Dorsolateral prefrontal cortex (tissue), 122 donors: ENCODE measurements at places on chromosomes 3 and 15.

DNA sequence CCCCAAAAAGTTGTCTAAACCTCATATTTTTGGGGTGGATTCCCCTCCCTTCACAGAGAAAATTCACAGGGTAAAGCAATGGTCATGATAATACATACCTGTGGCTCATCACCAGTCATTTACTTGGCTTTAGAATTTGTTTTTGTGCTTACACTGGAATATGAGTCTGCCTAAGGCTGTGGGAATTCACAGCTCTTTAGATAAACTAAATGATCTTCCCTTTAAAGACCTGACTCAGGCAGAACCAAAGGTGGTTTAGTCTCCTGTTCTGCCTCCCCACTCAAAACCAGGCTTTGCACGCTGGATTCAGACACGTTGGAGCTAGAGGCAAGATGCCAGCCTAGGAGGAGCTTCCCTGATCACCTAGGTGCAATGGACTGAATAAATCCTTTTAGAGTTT lies 40.3 kb upstream of the BNC1 start:
- no peak for DNase-seq

DNA sequence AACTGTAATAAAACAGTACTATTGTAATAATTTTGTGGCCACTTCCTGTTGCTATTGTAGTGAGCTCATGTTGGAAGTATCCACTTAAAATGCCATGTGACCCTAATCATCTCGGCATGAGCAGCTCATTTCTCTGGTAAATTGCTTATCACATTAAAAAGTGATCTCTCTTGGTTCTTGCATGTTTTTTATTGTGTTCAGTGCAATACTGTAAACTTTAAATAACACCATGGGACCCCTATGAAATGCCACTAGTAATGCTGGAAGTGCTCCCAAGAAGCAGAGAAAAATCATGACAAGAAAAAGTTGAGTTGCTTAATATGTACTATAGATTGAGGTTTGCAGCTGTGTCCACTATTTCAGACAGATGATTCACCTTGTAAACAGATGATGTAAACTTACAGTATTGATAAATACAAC lies 45.6 kb downstream of the NMD3 start:
- no peak for DNase-seq

- peak; percentile 82 for DNase-seq
These were observed 56.9 kb downstream of the CYP19A1 start for GRCh38 chr15:51281368-51281967.

DNA sequence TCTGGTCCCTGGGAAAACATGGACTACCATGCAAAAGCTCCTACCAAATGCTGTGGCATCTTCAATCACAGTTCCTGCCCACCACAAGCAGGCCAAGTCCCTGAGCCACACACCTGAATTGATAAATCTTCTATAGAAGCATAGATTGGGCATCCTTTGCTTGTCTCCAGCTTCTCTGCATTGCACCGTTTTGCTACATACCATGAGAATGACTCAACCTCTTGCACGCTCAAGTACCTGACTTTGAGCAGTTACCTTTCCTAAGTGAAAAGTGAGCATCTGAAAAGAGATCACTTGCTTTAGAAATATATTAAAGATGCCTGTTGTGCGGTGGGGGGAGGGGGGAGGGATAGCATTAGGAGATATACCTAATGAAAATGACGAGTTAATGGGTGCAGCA lies 31.3 kb downstream of the GATM start:
- DNase-seq = no peak

- no peak for DNase-seq
These were observed 406.1 kb downstream of the TBC1D5 start for GRCh38 chr3:17336291-17336690.

GRCh38 chr3:184491867-184492615 lies 69.5 kb upstream of the EPHB3 start:
- no peak for DNase-seq

DNA sequence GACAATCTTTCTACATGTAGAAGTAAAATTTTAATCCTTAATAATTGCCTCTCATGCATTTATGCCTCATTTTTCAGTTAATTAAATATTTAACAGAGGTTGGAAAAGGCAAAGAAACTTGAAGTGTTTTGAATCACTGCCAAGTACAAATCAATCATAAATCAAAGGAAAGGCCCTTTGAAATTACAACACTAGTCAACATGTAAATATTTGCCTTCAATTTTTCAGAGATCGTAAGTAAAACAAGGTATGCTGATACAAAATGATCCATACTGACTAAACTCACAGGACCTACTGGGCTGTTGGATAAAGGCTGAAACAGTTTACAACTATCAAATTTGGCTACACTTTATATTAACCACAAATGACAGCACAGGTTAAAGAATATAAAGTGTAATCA lies 33.9 kb downstream of the ZBBX start:
- no peak for DNase-seq

DNA sequence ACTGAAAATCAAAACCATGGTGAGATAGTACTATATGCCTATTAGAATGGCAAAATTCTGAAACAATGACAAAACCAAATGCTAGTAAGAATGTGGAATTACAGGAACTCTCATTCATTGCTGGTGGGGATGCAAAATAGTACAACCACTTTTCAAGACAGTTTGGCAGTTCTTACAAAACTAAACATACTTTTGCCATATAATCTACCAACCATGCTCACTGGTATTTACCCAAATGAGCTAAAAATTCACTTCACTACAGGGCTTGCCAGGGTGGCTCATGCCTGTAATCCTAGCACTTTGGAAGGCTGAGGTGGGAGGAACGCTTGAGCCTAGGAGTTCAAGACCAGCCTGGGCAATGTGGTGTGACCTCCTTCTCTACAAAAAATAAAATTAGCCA lies 40.0 kb downstream of the MYO9A start:
- DNase-seq = no peak

DNA sequence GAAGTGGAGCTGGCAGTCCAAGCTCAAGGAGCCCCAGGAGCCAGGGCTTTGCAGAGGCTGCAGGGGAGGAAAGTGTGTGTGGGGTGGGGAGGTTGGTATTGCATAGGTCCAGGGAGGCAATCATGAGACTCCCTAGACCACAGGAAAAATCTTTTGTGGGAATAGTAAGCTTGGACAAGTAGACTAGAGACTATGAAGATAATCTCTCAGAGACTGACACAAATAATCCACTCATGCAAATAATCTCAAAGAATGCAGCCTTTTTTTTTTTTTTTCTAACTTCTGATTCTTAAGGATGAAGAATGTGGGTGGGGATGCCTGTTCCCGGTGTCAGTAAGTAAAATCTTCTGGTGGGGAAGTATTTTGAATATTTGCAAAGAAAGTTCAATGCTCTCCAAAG lies 113.7 kb downstream of the GREM1 start:
- DNase-seq = no peak

DNA sequence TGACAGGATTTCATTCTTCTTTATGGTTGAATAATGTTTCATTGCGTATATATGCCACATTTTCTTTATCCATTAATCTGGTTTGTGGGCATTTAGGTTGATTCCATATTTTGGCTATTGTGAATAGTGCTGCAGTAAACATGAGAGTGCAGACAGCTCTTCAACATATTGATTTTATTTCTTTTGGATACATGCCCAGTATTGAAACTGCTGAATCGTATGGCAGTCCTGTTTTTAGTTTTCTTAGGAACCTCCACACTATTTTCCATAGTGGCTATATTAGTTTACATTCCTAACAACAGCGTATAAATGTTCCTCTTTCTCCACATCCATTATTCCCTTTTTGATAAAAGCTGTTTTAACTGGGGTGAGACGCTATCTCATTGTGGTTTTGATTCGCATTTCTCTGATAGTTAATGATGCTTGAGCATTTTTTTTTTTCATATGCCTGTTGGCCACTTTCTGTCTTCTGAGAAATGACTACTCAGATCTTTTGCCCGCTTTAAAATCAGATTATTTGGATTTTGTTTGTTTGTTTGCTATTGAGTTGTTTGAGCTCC lies 21.7 kb downstream of the AQP9 start:
- no peak for DNase-seq

- DNase-seq = no peak
These were observed 209.9 kb downstream of the ITPR1 start for GRCh38 chr3:4703054-4703480.

GRCh38 chr3:168048414-168049330 lies 47.1 kb downstream of the GOLIM4 start:
- no peak for DNase-seq

GRCh38 chr15:47551546-47551945 lies 165.8 kb upstream of the SEMA6D start:
- DNase-seq = no peak

DNA sequence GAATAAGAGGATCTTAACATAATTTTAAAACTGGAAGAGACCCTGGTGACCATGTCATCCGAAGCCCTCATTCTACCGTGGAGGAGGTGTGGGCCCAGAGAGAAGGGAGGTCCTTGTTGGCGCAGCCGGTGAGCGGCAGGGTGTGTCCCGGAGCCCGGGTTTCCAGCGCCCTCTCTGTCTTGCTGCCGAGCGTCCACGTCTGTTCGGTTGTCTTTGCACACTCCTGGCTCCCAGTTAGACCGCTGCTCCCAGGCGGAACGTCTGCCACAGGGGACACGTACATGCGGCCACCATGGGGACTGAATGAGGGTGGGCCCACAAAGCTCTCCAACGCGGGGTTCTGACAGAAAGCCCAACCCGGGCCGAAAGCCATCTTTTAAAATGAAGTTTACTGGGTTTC lies 6.6 kb upstream of the MUC4 start:
- DNase-seq = no peak

DNA sequence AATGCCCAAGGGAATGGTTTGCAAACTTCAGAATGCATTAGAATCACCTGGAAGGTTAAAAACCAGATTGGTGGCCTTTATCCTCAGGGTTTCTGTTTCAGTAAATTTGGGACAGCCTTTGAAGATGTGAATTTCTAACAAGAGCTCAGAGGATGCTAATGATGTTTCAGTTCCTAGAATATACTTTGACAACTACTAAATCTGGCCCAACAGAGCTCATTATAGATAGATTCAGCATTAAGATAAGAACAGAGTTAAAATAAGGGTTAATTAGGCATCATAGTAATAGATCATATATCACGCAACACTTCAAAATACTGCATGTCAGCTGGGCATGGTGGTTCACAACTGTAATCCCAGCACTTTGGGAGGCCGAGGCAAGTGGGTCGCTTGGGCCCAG lies 9.3 kb upstream of the KPNA4 start:
- no peak for DNase-seq

DNA sequence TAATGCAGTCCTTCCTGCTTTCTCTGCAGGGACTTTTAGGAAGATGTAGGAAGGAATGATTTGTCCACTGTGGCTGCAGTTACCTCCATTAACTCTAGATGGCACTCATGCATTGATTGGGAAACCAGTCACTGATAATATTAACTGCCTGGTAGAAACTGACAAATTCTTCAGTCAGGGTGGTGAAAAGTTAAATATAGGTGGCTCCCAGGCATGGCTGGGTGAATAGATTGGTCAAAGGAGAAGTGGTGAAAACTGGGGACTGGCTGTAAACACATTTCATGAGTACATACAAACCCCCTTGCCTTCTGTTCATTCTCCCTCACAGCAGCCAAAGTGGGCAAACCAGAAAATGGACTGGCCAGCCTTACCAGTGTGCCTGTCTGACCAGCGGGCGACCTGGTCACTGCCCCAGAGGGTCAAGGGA lies 333.4 kb downstream of the THSD4 start:
- no peak for DNase-seq

DNA sequence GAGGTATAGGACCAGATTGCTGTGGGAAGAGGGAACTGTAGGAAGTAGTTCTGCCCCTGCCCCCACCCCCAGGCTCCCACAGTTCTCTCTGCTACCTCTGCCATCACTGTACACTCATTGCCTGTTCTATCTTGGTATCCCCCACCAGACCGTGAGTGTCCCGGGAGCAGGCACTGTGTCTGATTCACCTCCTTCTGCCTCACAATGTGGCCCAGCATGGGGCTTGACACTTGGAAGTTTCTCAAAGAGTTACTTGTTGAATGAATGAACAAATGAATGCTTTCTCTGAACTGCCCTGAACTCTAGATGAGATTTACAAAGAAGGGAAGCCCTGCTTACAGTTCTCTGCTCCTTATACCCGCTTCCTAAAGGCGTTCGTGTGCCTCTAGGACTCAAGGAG lies 27.1 kb upstream of the PIK3CB start:
- DNase-seq = no peak

DNA sequence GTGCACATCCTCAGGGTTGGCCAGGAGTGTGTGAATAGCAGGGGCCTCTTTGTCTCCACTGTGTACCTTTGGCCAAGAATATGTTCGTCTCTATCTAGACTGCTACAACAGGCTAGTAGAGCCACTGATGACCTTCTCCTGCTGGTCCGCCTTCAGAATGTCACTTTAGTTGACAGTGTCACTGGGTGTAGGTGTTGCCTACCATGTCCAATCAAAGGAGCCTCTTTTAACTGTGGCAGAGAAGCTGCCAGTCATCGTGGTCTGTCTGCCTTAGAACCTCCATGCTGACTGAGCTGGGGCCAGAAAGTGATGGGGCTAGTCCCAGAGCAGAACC lies 40.1 kb downstream of the OXSR1 start:
- no peak for DNase-seq

GRCh38 chr15:36271048-36271447 lies 308.4 kb upstream of the CDIN1 start:
- DNase-seq = no peak

DNA sequence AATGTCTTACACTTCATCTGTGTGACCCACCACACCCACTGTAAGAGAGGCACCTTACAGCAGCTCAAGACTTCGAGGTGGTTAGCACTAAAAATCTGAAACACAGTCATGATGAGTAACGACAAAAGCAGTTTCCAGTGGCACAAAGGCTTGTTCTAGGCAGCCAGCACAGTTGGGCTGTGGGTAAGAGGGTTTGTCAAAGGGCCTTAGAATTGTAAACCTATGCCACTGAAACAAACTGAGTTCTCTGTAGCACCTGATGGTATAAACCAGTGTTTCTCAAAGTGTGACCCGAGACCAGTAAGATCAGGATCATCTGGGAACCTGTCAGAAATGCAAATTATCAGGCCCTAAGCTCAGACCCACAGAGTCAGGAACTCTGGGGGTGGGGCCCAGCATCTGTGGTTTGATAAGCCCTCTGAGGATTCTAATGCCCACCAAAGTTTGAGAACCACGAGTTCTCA lies 36.5 kb downstream of the DAPK2 start:
- DNase-seq = no peak

- no peak for DNase-seq
These were observed 176.6 kb downstream of the NSMCE3 start for GRCh38 chr15:29093065-29093435.

- DNase-seq = peak; percentile 67
These were observed 29.8 kb downstream of the IRAK2 start for GRCh38 chr3:10194328-10195071.

DNA sequence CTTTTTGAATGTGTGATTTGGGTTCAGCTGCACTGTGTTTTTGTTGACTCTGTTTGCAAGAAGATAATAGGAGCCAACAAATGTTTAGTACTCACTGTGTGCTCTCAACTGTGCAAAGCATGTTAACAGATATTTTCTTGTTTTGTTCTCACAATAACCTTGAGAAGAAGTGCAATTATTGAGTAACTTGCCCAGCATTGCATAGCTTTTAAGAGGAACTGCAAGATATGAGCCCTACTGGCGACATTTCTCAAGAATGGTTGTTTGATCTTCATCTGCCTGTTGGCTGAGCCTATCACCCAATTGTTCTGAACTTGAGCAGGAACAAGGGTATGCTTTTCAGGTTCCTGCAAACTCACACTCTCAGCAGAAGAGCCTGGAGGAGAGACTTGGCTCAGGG lies 43.4 kb upstream of the AGBL1 start:
- no peak for DNase-seq

GRCh38 chr15:64875641-64876223 lies 34.0 kb downstream of the PLEKHO2 start:
- DNase-seq = no peak
